ENCODE measurements at places on chromosomes 16 and 17.

DNA sequence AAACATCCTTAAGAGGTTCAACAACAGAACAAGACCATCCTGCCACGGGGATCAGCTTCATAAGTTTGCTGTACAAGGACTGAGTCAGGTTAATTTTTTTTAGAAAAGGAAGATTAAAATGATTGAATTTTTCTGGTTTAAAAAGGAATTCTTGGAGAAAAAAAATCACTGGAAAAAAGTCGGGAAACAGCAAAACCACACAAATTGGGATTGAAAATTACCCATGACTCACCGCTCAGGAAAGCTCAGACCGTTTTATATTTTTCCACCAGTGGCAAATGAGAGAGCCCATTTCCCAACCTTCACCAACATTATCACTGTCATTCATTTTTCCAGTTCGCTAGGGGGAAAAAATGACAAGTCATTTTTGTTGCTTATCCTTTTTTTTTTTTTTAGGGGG lies 46.6 kb downstream of the MRM3 start:
- no peak for DNase-seq

GRCh38 chr17:79188048-79188447 lies 113.4 kb downstream of the ENGASE start:
- DNase-seq = no peak

DNA sequence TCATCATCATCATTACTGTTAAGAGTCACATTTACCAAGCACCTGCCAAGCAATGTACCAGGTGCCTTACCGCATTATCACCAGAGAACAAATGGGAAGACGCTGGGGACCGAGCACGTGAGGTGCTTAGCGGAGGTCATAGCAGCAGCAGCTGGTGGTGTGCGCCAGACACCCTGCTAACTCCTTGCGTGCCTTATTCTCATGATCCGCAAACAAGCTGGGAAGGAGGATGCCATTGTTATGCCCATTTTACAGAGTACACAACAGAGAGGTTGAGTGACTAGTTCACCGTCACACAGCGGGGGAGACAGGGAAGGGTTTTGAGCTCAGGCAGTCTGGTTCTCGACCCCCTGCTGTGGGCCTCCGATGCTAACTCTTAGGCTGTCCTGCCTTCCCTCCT lies 7.3 kb downstream of the ATP2A3 start:
- no peak for DNase-seq

- no peak for DNase-seq
Measured at GRCh38 chr17:9110501-9110900, 89.2 kb downstream of the NTN1 start.

DNA sequence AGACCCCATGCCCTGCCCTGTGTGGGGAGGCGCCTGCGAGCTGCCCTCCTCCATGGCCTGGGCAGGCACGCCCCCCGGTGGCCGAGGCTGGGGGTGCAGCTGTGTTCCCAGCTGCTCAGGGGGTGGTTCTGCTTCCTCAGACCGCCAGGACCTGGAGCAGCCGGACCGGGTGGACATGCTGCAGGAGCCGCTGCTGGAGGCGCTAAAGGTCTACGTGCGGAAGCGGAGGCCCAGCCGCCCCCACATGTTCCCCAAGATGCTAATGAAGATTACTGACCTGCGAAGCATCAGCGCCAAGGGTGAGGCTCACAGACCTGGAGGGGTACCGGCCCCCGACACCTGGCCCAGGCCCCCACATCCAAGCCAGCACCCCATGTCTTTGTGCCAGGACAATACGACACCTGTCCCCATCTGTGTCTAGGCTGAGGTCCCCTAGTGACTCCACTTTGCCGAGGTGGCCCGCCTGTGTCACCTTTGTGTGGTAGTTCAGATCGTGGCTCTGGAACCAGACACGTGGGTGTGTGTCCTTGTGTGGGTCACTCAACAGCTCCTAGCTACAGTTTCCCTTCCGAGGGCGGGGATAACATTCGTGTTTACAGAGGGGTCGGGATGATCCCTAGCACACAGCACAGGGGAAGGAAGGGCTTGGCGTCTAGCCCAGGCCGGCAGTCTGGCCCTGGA lies 9.3 kb downstream of the GJD3 start:
- DNase-seq = peak; percentile 61

- no peak for DNase-seq
Measured at GRCh38 chr16:81457326-81458133, 12.9 kb downstream of the CMIP start.

DNA sequence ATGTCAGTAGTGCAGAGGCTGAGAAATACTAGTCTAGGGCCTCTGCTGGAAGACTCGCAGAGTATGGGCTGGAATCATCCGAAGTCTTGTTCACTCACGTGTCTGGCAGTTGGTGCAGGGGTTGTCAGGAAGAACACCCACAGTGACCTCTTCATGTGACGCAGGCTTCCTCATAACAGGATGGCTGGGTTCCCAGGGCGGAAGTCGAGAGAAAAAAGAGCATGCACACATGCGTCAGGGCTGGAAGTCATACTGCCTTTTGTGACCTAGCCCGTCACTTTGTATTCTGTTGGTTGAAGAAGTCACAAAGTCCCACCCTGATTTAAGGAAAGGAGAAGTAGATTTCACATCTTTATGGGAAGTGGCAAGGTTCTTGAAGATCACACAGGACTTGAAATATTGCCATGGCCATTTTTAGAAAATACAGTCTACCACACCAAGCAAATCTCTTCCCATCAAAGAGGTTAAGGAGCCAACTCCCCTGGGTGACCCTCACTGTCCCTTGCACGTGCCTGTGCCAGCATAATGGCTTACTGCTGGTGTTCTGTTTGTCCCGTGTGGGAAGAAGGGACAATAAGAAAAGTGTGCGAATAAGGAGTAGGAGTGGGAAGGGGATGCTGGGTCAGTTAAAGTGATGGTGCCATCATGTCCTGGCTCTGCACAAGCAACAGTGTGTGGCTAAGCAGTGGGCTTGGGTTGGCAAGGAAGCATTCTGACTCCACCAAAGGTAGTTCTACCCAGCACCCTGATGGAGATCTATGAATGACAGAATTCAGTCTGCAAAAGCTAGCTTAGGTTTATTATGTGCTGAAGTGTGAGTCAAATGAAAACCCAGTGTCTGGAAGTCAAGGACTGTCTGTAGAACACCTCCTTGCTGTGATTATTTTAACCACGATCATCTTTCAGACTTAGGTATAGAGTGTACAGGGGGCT lies 28.1 kb downstream of the HEATR3 start:
- peak; percentile 63 for DNase-seq

- no peak for DNase-seq
Measured at GRCh38 chr16:9002042-9002441, 38.3 kb upstream of the USP7 start.

- DNase-seq = no peak
Measured at GRCh38 chr17:12850996-12851395, 61.7 kb downstream of the ARHGAP44 start.

DNA sequence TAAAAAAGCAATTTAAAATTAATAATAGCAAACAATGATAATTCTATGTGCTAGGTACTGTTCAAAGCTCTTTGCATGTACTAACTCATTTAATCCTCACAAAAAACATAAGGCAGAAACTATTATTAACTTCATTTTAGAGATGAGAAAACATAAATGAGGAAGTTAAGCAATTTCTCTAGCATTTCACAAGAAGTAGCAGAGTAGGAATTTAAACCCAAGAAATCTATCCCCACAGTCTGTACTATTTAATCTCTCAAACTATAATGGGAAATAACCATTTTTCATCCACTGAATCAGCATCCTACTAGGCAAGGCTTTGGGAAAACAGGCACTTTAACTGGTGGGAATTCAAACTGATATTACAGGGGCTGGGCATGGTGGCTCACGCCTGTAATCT lies 42.2 kb upstream of the INTS2 start:
- no peak for DNase-seq

DNA sequence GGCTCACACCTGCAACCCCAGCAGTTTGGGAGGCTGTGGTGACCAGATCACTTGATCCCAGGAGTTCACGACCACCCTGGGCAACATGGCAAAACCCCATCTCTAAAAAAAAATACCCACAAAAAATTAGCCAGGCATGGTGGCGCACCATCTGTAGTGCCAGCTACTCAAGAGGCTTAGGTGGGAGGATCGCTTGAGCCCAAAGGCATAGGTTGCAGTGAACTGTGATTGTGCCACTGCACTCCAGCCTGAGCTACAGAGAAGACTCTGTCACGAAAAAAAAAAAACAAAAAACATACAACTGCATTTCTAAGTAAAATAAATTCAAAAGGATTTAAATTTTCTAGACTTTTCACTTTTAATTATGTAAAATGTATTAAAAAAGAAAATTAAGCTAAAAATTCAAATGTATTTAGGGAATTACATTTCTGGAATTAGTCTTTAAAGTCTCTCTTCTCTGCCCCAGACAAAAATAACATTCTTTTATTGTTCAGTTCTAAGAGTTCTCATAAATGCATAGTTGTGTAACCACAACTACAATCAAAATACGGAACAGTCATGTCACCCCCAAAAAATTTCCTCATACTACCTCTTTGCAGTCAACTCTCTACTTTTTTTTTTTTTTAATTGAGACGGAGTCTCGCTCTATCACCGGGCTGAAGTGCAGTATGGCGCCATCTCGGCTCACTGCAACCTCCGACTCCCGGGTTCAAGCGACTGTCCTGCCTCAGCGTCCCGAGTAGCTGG lies 14.1 kb downstream of the FAM222B start:
- no peak for DNase-seq

DNA sequence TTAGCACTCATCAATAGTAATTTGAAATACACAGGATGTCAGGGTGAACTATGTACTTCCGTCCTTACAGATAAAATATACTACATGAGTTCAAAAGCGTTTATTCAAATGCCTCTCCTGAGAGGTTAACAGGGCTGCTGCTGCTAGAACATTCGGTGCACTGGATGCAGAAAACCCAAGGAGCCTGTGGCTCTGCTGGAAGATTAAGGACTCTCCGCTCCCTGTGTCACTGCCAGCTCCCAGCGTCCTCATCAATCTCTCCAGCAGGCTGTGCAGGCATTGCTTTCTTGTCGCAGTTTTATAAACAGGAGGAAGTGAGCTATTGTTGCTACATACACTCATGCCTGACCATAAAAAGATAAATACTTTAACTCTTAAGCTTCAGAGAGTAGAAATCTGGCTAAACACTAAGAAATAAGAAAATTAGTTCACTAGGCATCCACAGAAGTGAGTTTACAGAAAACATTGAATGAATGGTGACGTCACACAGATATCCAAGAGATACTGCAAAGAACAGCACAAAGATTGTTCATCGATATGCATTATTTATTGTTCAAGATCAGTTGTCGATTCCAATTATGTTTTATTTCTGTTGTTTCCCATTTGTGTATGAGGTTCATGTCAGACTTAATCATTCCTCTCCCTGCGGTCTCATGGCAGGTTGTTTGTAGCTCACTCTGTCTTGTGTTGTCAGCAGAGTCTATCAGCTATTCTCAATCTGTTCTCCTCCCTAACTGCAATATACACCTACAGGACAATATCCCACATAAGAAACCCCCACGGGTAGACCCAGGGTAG lies 127.9 kb upstream of the MON1B start:
- no peak for DNase-seq

DNA sequence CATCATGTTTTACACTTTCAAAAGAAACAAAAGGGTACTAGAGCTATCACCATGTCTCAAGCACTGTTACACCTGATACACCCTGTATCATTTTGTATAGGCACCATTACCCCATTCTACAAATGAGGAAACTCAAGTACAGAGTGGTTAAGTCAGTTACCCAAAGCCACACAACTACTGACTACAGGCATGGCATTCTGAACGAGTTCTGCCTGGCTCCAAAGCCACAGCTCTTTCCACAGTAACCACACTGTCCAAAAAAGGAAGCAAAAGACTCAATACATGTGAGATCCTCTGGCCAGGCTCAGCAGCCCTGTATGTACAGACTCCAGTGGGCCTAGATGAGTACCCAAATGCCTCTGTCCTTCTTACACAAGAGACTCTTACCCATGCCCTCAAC lies 4.7 kb downstream of the DYNC1LI2 start:
- DNase-seq = peak; percentile 41

- no peak for DNase-seq
Measured at GRCh38 chr16:12793120-12793864, 10.4 kb downstream of the CPPED1 start.

DNA sequence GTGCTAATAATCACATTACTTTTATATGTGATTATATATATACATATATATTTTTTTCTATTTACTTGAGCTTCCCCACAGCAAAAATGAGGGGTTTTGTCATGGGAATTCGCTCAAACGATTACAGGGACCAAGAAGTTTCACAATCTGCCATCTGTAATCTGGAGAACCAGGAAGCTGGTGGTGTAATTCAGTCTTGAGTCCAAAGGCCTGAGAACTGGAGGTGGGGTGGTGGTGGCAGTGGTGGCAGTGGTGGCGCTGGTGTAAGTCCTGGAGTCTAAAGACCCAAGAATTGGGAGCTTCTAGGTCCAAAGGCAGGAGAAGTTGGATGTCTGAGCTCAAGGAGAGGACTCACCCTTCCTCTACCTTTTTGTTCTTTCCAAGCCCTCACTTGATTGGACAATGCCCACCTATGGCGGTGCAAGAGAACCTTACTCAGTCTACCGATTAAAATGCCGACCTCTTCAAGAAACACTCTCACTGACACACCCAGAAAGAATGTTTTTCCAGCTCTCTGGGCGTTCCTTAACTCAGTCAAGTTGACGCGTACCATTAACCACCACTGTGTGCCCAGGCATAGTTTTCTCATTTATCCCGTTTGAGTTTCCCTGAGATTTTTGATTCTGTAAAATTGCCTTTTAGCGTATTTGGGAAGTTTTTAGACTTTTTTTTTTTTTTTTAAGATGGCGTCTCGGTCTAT lies 31.9 kb downstream of the POLR2A start:
- no peak for DNase-seq

DNA sequence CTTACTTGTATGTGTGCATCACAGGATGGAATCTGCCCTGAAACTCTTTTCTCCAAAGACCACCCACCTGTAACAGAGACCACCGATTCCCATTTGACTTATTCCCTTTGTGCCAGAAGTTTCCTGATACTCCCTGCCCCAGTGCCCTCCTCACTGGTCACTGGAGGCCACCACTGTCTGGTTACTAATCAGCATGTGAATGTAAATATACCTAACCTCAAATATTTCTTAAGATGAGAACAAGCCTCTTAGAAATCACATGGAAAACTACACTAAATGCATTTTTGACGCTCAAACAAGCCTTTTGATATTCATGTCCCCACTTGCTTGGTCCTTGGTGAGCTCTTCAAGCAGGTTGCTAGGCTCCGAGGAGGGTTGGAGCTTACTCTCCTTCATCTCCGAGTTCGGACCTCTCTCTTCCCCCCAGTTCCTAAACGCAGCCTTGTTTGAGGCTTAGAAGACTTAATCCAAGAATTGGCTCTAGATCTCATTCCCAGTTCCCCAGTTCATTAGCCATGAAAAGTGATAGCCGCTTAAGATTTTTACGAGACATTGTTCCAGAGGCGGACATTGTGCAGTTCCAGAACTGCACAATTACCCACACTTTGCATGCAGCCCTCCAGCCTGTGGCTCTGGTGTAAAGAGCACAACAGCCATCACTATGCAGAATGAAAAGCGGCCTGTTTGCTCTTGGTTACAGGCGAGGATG lies 579.2 kb upstream of the PSMD7 start:
- no peak for DNase-seq

DNA sequence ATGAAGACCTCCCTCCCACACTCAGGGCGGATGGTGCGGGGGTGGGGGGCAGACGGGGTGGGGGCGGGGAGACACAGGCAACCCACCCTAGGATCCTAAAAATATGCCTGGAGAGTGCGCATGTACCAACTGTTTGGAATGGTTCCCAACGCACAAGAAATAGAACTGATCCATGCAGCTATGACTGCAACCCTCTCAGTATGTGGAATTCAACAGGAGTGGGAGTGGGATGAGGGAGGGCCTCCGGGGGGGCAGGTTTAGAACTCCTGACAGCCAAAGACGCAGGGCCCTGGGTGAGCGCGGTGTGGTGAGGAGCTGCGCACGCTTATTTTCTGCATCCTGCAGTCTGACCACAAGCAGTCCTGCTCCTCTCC lies 1.1 kb upstream of the P2RX5 start:
- no peak for DNase-seq
